HFFc6 (cell line): ENCODE measurements at places on chromosomes 1 and 21.

GRCh38 chr1:68201546-68202238, 30.6 kb downstream of the WLS start:
- no peak for DNase-seq

GRCh38 chr1:110563089-110563488, 43.1 kb downstream of the KCNA2 start:
- no peak for DNase-seq

GRCh38 chr1:212669600-212669999, 30.0 kb downstream of the BATF3 start:
- DNase-seq, result no peak

DNA sequence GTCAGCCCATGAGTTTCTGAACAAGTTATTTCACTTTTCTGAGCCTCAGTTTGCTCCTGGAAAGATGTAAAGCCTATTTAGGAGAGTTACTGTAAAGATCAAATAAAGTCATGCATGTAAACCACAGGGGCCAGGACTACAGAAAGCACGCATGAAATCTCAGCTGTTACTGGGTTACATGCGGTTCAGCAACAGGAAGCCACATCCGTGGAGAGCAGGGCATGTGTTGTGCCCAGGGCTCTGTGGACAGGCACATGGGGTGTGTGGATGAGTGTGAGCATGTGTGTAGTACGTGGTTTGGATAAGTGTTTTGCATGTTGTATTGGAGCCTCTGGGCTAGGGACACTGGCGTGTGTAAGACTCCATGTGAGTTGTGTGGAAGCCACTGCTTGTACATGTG, 2.2 kb upstream of the EPHA2 start:
- DNase-seq, result no peak

DNA sequence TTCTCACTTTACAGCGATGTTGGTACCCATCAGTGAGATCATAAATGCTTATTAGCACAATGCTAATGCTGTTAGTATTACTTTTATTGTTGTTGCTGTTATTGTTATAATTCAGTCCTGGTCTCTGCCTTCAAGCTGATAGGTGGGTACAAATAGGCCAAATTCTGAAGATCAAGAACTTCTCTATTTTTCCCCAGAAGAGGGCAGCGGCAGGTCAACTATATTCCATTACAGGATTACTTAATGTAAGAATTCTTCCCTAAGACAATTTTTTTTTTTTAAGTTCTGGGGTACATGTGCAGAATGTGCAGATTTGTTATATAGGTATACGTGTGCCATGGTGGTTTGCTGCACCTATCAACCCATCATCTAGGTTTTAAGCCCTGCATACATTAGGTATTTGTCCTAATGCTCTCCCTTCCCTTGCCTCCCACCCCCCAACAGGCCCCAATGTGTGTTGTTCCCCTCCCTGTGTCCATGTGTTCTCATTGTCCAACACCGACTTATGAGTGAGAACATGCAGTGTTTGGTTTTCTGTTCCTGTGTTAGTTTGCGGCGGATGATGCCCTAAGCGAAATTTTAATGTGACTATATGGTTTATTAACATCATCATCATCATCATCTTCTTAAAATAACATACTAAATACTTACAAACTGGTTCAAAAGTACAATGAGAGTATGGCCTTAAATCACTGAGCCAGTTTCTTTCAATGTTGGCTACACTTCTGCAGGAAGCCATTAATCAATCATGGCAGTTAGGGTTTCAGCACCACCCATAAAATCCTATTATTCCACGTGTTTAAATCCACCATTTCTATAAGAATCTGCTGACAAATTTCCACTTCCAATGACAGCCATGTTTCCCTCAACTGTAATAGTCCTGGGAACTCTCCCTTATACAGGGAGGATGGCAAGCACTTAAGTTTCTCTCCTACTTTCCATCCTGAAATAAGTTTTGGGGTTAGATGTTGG, 19.2 kb downstream of the SLC19A2 start:
- peak; percentile 48 for DNase-seq

GRCh38 chr1:177185209-177185608, 14.5 kb downstream of the BRINP2 start:
- peak; percentile 18 for DNase-seq

GRCh38 chr1:11704691-11705475, 13.4 kb downstream of the DRAXIN start:
- no peak for DNase-seq

- DNase-seq, result no peak
Measured at GRCh38 chr1:36641776-36642175, 159.1 kb upstream of the CSF3R start.

DNA sequence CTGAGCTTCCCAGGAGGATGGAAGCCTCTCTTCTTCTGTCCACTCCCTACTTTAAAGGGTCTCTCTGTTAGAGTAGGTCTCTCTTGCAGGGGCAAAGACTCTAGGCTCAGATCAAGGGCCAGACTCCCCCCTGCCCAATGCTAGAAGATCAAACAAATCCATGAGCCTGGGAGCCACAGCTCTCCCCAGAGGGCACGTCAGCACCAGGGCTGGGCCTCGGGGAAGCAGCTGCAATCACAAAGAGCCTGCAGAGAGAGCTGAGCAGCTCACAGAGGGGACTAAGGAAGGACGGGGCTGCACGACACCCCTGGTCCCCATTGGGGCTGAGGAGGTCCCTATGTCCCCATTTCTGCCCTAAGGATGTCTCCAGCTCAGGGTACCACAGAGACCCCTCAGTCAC, 3.9 kb downstream of the CNTN2 start:
- DNase-seq, result no peak

- DNase-seq, result no peak
Measured at GRCh38 chr1:27057389-27057788, 44.7 kb upstream of the TENT5B start.

DNA sequence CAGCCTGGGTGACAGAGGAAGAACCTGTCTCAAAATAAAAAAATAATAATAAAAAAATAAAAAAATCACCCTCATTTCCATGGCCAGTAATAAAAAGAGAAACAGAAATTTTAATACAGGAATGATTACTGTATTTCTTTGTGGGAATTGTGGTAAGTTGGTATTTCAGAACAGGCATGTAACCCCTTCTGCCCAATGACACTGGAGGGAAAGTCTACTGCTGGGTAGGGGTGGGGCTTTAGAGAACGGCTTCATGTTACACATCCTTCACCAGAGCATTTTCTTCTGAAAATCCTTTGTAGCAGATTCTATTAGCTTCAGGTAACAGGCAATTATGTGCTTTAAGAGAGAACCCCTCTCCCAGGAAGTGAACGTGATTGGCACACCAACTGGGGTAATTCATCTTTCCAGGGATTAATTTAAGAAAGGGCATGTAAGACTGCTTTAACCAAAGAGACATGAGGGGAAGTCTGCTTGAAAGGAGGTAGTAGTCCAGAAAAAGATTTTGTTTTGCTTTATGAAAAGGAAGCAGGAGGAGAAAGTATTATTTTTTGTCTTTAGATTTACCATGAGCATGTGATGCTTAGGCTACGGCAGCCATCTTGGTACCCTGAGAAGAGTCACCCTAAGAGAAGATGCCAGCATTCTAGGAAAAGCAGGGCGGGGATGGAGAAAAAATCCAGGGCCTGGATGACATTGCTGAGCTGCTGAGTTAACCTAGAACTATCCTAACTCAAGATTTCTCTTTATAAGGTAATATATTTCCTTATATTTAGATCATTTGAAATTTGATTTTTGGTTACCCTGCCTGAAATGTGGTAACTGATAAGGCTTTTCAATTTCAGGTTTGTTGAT, 57.7 kb upstream of the DPT start:
- DNase-seq, result no peak

- DNase-seq, result no peak
Measured at GRCh38 chr1:54276617-54277450, 76.9 kb downstream of the MRPL37 start.
